ENCODE measurements at places on chromosomes 12 and 14.
A peak's percentile ranks its signal among the peaks of the same experiment; 100 is the strongest.

DNA sequence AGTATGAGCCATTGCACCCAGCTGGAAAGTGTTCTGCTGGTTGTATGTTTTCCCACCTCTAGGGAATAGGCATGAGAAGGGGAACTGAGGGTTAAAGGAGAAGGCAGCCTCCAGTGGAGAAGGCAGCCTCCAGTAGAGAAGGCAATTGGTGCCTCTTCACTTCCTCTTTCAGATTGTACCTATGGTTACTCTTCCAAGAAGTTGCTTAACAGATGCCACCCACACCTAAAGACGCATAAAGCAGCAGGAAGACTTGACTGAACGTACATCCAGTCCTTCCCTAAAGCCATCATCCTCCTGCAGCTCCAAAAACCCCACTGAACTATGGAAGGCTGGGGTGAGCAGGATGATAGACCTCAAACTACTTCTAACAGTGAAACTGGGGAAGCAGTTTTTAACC is 13.1 kb downstream of the DPF3 start:
- DNase-seq: no peak

- no peak for DNase-seq
Observed at GRCh38 chr12:80593766-80594165, 113.7 kb upstream of the MYF6 start.

- no peak for DNase-seq
Observed at GRCh38 chr12:51388846-51389245, 2.4 kb downstream of the GALNT6 start.

- DNase-seq: no peak
Observed at GRCh38 chr12:117528538-117528937, 167.1 kb upstream of the NOS1 start.

DNA sequence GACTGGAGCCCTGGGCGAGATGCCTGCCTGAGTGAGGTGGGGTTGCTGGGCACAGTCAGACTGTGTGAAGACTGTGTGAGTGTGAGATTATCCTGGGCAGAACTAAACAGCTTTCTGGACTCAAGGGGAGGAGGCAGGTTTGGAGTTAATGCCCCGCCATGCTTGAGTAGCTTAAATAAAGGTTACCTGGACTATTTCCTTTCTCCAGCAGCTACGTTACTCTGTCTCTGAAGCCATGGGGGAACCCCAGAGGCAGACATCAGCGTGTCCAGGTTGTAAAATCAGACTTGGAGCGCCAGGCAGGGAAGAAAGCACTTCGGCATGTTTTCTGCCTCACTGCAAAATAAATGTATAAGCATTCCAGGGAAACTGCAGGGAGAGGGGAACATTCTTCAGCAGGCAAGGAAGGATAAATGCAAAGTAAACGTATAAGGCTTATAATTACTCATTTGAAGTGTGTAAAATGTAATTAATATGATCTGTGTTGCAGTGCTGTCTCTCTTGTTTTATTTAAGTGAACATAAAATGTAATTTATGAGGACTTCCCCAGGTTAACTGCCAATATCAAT is 129.7 kb downstream of the CHST11 start:
- peak; percentile 37 for DNase-seq

DNA sequence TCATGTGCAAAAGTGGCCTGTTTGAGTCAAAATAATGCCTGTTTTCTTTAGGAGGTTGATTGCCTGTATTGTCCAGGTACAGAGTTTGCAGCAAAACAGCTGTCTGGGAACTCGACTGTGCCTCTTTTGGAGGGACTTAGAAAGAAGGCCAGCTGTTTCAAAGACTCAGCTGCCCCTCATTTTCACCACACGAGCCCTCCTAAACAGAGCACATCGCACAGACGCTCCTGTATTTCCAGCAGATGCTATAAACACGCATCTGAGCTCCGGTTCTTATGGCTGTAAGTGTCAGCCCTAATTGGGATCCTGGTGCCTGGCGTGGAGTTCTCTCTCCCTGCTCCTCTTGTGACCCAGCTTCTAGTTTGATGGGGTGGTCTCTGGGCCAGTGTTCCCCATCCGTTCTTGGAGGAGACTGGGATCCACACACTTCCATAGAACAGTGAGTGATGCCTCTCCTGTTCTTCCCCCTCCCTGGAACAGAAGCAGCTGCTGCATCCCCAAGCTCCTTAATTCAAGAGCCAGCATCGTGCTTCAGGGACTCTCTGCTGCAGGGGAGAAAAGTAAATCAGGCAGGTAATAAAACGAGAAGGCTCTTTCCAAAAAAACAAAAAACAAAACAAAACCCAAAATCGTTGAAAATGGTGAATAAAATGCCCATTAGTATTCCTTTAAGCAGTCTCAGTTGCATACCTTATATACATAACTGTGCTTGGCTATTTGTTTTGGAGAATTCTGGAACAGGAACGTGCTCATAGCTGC is 269.0 kb downstream of the SLC15A4 start:
- DNase-seq: no peak

GRCh38 chr12:125145196-125145595 is 80.0 kb downstream of the AACS start:
- DNase-seq: no peak

- DNase-seq: no peak
Observed at GRCh38 chr12:71642264-71642663, 21.4 kb downstream of the ZFC3H1 start.

DNA sequence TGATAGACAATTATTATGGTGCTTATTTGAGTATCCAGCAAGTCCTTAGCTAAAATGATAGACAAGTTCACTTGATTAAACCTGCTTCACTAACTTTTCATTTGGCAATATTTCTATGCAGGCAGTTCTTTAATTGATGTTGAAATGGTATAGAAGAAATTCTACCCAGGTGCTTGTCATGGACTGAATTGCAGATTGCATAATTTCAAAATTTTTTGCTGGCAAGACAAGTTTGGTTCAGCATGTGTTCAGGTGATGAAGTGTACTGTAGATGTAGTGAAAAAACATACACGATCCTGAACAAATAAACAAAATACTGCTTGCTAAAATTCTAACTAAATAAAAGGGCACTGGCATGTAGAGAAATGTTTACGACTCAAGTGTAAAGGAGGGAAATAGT is 189.0 kb downstream of the FOXA1 start:
- no peak for DNase-seq

- DNase-seq: no peak
Observed at GRCh38 chr12:120350576-120351350, 18.2 kb downstream of the MSI1 start.

DNA sequence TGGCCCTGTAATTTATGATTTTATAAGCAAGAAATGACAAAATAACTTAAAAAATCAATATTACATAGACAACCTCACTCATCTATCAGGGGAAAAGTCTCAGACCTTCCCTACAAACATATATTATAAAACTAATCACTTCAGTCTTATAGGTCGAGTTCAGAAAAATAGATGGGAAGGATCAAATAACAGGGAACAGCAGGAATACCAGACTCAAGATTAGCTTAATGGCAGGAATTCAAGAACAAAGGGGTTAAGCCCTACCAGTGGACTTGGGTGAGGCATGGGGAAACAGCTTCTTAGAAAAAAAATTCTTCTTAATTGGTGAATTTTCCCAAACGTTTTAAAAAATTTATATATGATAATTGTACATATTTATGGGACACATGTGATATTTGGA is 51.6 kb upstream of the CRY1 start:
- DNase-seq: no peak

GRCh38 chr12:110023059-110023980 is 24.1 kb downstream of the ANKRD13A start:
- DNase-seq: no peak
